Central memory CD4-positive, alpha-beta T cell (primary cell): ENCODE measurements at places on chromosomes 11 and 22.

GRCh38 chr11:36148701-36149100 is 140.5 kb downstream of the COMMD9 start:
- DNase-seq = no peak

- DNase-seq = no peak
Measured at GRCh38 chr11:101584655-101585054, 848 bp upstream of the TRPC6 start.

- DNase-seq = peak; percentile 32
Measured at GRCh38 chr11:117809236-117810055, 12.4 kb upstream of the DSCAML1 start.

GRCh38 chr11:133318221-133318620 is 214.1 kb downstream of the OPCML start:
- DNase-seq = no peak

DNA sequence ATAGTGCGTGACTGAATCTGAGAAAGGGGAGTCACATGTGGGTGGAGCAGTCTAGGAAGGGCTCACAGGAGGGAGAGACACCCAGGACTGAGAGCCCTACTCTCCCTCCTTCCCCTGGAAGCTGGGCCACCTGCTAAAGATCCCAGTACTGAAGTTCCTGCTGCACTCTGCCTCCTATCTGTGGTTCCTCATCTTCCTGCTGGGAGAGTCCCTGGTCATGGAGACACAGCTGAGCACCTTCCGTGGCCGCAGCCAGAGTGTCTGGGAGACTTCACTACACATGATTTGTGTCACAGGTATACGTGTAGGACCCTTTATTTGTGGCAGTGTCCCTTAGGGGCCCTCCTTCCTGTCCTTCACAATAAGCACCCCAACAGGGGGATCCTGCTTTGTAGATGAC is 19.3 kb downstream of the ART5 start:
- DNase-seq = no peak

- DNase-seq = no peak
Measured at GRCh38 chr11:48111891-48112290, 104.7 kb upstream of the OR4B1 start.

- DNase-seq = no peak
Measured at GRCh38 chr11:133830931-133831907, 14.1 kb downstream of the SPATA19 start.

- DNase-seq = no peak
Measured at GRCh38 chr11:94132823-94133408, 4.3 kb downstream of the PANX1 start.

- peak; percentile 39 for DNase-seq
Measured at GRCh38 chr22:22207845-22208564, 36.6 kb upstream of the VPREB1 start.

- no peak for DNase-seq
Measured at GRCh38 chr22:49768077-49768910, 59.4 kb downstream of the BRD1 start.

- no peak for DNase-seq
Measured at GRCh38 chr22:30238661-30239487, 7.7 kb downstream of the LIF start.

- DNase-seq = no peak
Measured at GRCh38 chr11:120814531-120815318, 209.2 kb upstream of the TBCEL start.

DNA sequence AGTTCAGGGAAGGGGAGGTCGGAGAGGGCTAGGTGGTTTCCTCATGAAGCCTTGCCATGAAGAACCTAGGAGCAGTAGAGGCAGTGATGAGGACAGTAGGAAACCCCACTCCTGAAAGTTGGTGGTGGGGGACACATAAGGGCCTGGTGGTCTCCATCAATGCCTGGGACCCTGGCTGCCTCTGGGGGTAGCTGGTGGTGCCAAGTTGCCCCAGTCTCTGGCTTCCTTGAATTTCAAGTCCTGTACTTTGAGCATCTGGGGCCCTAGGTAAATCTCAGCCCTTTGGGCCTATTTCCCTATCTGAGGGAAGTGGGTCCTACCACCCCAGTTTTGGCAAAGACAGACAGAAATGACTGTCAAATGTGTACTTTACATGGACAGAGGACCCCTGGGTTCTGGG is 28.1 kb downstream of the AMPD3 start:
- DNase-seq = no peak

- no peak for DNase-seq
Measured at GRCh38 chr11:119248750-119249670, 42.9 kb downstream of the CBL start.

- DNase-seq = no peak
Measured at GRCh38 chr11:36330411-36330810, 34.3 kb downstream of the PRR5L start.

DNA sequence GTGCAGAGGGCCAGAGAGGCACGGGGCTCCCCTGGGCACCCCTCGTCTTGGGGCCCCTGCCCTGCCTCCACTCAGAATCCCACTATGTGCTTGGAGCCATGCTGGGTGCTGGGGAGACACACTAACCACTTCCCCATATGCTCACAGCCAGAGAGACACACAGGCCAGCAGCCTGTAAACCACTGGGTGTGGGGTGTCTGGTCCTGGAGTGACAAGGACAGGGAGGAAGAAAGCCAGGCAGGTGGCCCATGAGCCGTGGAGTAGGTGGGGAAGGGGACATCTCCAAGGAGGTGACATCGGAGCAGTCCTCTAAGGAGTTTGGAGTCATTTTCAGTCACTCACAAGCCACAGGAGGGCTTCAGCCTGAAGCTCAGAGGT is 58.9 kb downstream of the CDKN1C start:
- no peak for DNase-seq

GRCh38 chr11:69493931-69494821 is 12.7 kb downstream of the LINC01488 start:
- DNase-seq = no peak

DNA sequence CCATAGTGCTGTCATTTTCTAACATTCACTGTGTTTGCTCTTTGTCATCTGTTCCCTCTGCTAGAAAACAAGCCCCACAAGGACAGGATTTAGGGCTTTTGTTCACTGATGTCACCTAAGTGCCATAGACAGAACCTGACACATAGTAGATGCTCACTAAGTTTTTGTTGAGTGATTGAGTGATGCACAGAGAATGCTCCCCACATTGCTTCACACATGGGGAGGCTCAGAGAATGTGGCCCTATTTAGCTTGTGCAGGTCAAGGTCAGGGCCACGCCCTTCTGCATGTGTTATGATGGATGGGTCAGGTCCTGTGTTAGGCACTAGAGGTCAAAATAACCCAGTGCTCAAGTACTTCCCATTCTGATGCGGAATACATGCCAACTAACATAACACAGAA is 33.1 kb upstream of the TSKU start:
- no peak for DNase-seq

- DNase-seq = no peak
Measured at GRCh38 chr11:22192642-22193347, at the start of gene ANO5. ANO5 (plus strand) TSS chr11:22193085; CDS start chr11:22193493, 408 bp downstream.

DNA sequence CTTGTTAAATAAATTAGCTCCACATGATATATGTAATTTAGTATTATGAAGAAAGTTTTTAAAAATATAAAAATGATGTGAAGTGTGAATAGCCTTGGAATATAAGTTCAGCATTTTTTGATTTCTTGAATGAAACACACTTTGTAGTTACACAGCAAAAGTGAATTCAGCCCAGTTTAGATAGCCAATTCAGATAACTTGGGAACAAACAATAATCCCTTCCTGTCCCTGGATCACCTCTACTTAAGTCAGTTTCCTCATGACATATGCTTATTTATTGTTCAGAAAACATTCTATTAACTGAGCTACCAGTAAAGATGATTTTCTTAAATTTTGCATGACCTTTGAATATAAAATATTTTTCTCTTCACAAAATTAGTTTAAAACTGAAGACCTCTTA is 107.4 kb downstream of the PGR start:
- DNase-seq = no peak

DNA sequence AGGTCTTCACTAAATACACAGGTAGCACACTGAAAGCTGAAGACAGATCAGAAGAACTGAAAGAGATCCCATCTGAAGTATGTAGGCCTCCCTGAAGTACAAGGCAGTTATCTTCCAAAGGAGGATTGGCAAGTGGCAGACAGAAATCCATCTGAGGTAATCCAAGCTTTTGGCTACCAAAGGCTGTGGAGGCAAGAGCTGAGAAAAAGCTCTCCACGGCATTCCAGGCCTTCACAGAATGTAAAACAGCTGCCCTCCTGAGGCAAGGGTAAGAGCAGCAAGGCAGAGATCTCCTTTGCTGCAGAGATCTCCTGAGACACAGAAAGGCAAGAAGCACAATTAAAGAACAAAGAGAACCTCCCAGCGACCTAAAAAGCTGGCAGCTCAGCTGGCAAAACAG is 19.1 kb downstream of the PIK3C2A start:
- no peak for DNase-seq

DNA sequence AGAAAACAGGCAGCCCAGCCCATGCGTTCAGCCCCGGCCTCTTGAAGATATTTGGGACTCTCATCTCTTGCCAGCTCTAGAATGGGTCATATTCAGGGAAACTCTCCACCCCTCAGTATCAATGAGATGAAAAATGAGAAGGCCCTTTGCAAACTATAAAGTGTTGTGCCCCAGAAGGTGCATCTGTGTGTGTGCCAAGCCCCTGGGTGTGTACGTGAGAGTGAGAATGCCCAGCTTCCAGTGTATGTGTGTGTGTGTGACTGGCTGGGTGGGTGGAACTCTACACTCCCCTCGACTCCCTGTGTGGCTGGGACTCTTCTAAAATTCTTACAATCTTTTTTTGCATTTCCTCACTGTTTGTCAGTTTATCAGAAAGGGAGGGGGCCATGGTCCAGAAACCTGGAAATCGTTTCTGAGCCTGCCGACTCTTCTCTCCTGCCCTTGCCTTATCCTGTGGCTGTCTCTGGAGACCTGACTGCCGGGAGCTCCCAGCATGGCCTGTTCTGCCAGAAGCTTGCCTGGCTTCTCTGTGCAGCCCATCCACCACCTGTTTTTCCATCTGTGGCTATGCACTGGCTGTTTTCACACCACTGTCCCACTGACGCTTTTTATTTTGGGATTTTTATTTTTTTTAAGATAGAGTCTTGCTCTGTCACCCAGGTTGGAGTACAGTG is 1.2 kb downstream of the P2RY6 start:
- DNase-seq = no peak

DNA sequence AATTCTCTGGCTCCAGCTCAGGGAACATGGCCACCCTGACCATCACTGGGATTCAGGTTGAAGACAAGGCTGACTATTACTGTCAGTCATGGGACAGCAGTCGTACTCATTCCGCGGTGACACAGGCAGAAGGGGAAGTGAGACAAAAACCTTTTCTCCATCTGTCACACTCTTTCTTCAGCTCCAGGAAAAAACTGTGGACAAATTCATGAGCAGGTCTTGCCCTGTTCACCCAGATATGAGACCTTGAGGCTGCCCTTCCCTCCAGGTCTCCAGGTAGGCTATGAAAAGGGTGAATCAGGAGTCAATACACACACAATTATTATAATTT is 39.4 kb upstream of the GGTLC2 start:
- no peak for DNase-seq

DNA sequence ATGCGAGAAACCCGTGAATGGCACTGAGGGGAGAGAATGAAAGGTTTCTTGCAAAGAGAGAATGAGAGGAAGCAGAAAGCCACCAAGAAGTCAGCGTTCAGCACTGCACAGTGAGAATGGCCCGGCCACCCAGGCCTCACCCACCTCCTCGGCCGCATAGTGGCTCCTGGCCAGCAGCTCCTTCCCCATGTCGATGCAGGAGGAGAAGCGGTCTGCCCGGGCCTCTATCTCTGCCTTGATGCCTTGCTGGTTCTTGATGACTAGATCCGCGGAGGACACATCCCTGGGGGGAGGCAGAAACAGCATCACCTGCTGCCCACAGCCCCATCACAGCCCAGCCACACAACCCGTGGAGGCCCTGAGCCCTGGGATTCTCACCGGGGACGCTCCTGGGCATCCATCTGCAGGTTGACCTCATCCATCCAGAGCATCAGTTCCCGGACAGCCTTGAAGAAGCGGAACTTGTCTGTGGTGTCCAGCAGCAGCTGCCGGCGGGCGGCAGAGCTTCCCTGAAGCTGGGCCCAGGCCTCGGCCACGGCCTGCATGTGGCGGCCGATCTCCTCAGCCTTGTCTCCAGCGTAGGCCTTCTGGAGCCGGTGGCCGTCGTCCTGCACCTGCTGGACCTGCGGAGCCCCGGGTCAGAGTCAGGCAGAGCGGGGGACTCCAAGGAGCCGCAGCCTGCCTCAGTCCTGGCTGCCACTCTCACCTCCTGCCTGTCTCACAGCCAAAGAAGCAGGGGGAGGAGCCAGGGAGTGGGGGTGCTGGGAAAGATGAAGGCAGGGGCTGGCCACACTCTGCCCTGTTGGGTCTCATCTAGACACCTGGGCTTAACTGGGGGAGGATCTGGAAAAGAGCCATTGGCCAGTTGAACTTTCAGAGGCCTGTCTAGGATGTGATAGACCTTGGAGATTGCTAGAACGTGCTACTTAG is 12.2 kb upstream of the RBM4B start:
- no peak for DNase-seq

GRCh38 chr11:118749429-118749828 is 41.5 kb downstream of the DDX6 start:
- DNase-seq = no peak

DNA sequence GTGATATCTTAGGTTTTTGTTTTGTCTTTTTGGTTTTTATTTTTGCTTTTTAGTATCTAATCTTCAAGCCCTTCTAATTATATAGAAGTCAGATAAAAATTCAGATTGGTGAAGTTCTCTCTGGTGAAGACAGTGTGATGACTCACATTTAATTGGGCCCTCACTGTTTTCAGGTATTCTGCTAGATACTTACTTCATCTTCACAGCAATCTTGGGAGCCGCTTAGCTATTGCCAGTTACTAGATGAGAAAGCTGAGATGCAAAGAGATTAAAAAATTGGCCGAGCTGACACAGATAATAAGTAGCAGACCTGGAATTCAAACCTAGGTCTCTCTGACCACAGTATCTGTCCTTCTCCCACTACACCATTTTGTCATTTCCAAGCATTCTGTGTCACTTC is 75.0 kb downstream of the PPP2R1B start:
- no peak for DNase-seq

DNA sequence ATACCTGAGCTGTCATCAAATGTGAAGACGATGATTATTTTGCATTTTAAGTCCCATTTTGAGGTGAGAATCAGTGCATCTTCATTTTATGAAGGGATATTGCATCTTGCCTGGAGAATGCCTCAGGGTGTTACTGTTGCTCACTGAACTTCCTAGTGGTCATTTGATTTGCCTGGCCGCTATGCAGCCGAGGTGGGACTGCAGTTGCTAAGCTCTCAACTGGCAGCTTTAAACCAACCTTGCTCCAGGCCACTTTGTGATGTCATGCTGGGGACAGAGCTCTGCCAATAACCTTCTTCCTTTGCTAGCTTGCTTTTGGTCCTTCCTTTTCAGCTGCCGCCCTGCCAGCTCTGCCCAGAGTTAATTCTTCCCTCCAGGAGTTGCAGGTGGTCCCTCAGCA is 409.4 kb upstream of the B3GAT1 start:
- DNase-seq = no peak

DNA sequence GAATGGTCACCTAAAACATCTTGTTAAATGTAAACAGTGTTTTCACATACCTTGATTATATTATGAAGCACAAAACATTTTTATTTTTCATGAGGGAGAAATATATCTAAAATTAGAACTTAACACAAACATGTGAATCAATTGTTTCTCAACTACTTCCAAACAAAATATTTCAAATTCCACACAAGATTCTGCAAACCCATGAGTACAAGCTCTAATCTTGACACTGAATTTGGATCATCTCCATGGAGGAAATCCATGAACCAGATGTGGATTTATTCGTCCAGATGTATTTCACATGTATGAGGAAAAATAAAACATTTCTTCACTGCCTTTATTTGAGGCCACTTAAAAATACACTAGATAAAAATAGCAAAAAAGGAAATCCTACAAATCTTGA is 184.2 kb downstream of the SBF2 start:
- DNase-seq = no peak
